ENCODE measurements at places on chromosomes 4 and X. TPM values are rescaled to one million over a fixed set of nuclear protein-coding genes. Genes with fewer than 3 reads are reported as not detected.

- peak; percentile 27 for DNase-seq
These were observed 94.7 kb downstream of the SEL1L3 start for GRCh38 chr4:25767877-25768725.

- no peak for DNase-seq
These were observed 47.4 kb downstream of the ASIC5 start for GRCh38 chr4:155818639-155819038.

DNA sequence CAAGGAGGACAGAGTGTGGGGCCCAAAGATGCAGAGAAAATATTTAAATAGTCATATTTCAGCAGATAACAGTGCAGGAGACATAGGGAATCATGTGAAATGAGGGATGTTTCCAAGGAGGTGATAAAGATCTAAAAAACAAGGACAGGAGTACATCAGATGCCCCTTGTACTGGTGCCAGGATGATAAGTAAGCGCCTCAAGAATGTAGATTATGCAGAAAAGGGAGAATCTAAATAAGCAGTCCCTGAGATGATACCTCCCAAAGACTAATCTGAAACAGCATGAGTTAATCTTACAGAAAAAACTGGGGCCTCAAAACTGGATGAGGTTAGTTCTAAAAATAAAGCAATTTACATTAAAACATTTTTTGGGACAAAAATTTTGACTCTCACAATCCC is 136.1 kb upstream of the WDFY3 start:
- no peak for DNase-seq

DNA sequence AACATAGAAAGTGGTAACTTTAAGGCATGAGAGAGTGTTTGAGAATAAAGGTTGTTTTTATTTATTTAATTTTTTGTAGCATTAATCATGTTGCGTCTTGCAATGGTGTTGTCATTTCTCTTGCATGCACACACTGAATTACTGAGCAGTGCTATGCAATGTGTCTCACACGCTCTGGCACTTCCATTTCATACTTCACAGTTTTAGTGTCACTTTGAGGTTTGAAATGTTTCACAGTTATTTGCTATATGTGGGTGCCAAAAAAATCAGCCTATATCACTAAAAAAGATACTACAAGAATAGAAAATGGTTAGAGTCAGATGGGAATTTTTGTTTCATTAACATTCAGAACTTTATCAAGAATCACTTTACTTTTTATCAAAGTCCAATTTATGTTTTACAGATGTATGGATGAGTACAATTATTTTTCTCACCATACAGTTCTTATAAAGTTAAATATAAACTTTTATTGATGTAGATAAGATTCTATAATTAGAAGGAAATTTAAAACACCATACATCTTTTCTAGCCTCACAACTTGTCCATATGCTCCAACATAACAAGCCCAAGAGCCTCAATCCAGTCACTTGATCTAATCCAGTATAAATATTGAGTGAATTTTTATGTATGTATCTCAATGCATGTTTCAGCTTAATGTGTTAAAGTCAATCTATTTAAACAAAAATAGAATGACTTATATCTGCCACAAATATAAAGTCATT is 114.0 kb downstream of the IQCM start:
- no peak for DNase-seq

DNA sequence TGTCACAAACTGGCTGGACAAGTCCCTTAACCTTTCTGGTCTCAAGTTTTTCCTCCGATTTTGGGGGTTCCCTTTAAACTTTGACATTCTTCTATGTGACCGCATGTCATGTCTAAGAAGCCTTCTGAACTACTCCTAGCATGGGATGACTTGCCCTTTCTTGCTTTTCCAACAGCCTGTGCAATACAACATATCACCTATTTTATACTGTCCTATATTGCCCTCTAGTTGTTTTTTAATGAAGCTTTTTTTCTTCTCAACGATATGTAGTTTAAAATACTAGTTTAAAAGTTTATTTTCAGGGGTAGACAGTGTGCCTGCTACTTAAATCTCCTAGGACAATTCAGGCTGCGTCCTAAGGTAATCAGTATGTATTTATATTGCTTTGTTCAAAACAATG is 1.0 kb upstream of the IGBP1 start:
- no peak for DNase-seq

DNA sequence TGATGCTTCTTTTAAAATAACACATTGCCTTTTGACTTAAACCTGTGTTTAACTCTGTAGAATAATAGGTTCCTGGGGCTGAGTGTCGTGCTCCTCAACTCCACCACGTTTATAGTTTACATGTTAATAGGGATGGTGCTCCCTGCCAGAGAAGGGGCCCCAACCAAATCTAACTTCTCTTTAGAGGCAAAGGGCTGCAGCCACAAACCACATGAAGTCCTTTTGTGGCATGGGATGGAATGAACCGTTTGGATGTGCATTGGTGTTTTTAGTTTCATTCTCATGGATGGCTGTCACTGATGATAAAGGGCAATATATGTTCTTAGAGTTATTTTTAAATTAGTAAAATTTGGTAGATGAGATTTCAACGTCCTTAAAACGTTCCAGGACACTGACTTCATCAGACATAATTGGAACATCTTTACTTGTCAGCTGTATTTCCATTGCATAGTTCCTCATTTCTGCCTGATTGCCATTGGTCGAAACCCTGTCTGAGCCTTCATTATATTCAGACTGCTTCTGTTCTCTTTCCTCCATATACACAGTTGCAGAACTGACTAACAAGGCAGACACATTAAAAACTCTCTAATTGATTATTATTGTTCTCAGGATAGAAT is 60.4 kb upstream of the HPF1 start:
- no peak for DNase-seq

GRCh38 chr4:189202869-189203271 is 737.8 kb upstream of the FRG1 start:
- no peak for DNase-seq

GRCh38 chr4:107546638-107547037 is 173.4 kb downstream of the PAPSS1 start:
- DNase-seq = no peak

GRCh38 chrX:10524578-10524977 is 95.8 kb downstream of the MID1 start:
- no peak for DNase-seq

DNA sequence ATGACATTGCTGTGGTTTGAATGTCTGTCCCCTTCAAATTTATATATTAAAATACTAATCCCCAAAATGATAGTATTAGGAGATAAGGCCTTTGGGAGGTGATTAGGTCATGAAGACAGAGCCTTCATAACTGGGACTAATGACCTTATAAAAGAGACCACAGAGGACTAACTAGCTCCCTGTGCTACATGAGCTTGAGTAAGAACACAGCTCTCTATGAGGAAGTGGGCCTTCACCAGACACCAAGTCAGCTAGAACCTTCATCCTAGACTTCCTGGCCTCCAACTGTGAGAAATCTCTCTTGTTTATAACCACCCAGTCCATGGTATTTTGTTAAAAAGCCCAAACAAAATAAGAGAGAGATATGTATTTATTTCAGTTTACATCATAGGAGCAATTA is 242.2 kb upstream of the CTSO start:
- no peak for DNase-seq

The ZDHHC15 gene
- total RNA-seq = 0.22 TPM

The ATP1B4 gene
- not detected for total RNA-seq

The CAPN6 gene
- not detected for total RNA-seq

The FANCB gene
- total RNA-seq = 12.0 TPM

Measured in activated CD4-positive, alpha-beta memory T cell treated with anti-CD3 and anti-CD28 coated beads for 36 hours (primary cell).